Thyroid gland (tissue), 4 donors: ENCODE measurements at places on chromosomes 5 and 9. TPM values are rescaled to one million over a fixed set of nuclear protein-coding genes. Genes with fewer than 3 reads are reported as not detected.

- no peak for DNase-seq
- no peaks in the 10 kb centered on the region for H3K27me3 ChIP-seq
- no peak overlapping the region for H3K4me3 ChIP-seq
- H3K27ac ChIP-seq, result no peak overlapping the region
- no peaks in the 10 kb centered on the region for H3K4me1 ChIP-seq
- H3K36me3 ChIP-seq, result no peaks in the 10 kb centered on the region
Measured at GRCh38 chr5:28734396-28734795, 1696.0 kb upstream of the CDH9 start.

GRCh38 chr9:120348951-120349429 lies 231.0 kb downstream of the CDK5RAP2 start:
- no peak overlapping the region for H3K27ac ChIP-seq
- H3K4me3 ChIP-seq, result no peak overlapping the region
- H3K4me1 ChIP-seq, result no peaks in the 10 kb centered on the region
- peak; percentile 35 for DNase-seq
- no peaks in the 10 kb centered on the region for H3K36me3 ChIP-seq

The FGF10 gene
- total RNA-seq, result 30.8 TPM

The TMEM141 gene
- 177 TPM for total RNA-seq
